ENCODE measurements at places on chromosomes 7 and 10.
A peak's percentile ranks its signal among the peaks of the same experiment; 100 is the strongest.

DNA sequence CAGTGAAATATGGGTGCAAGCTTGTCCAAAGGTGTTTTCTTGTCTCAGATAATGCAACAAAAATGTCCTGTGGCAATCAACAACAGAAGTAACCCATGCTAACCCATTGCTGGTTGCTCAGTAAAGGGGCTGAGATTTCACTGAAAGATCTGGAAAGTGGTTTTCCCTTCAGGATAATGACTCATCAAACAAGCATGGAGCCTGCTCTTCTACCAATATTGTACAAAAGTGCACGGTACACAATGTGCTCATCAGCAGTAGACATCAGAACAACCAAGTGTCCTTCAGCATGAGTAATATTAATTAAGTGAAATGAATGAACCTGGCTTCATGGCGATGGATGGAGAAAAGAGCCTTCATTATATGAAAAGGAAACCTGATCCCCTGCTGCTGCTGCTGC is 287.1 kb upstream of the NEBL start:
- DNase-seq = no peak

DNA sequence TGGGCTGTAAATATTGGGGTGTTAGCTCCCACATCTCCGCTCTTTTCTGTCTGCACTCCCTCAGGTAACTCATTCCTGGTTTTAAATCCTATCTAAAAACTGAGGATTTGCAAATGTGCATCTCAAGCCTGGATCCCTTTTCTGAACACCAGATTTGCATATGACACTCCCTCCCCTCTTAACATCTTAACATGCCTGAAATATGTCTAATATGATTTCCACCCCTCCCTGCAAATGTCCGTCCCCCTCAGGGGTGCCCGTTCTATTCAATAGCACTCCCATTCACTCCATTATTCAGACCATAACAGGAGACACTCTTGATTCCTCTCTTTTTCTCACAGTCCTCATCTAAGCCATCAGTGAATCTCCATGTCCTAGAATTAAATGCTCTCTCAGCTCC is 8.3 kb upstream of the CALD1 start:
- DNase-seq = no peak

GRCh38 chr7:12926206-12926605 is 238.8 kb downstream of the ARL4A start:
- DNase-seq = no peak

DNA sequence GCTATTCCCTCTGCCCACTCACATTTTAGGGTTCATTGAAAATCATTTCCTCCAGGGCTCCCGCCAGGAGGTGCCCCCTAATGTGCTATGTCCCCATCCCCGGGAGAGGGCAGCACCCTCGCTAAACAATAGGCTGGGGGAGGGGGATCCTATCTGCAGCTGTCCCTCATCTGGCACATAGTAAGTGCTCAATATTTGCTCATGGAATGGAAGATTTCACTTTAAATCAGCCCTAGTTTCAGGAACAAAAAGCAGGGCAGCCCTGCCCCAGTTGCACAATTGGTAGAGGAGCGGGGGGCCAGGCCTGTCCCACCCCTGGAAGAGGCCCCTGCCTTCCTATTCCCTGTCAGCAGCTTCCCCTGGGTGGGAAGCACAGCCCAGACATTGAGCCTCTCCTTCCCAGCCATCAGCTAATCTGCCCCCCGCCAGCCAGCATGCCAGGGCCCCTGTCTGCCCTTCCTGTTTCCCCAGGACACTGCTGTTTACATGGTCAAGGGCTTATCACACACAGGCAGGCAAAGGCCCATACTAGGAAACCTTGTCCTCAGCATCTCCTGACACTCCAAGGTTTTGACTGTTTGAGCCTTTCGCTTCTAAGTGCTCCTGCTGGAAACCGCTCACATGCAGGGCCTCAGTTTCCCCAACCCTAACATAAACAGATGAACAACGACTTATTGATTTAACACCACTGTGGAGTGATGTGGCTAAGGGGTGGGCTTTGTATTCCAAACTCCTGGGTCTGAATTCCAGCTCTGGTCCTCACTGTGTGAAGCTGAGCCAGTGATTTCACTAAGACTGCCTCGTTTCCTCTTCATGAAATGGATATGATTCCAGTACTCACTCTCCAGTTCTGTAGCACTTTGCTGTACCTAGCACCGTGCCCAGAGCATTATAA is 130.7 kb upstream of the ZMIZ1 start:
- DNase-seq = no peak

- no peak for DNase-seq
These were observed 55.0 kb downstream of the TRRAP start for GRCh38 chr7:98933321-98933720.

DNA sequence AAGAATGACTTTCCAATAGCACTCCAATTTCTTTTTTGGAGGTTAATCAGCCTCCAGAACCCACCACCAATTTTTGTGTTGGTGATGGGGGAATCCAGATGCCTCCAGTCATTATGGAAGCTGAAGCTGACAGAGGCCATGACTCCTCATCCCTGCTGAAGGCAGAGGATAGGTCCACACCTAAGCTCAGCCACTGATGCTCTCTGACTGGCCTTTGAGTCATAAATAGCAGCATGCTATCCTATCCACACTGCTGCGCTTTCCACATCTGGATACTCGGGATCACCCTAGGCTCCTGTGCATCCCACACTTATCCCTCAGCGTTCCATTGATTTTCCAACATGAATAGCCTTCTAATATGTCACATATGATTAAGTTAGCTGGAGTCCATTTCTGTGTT is 124.2 kb downstream of the TES start:
- no peak for DNase-seq

- no peak for DNase-seq
These were observed 2.3 kb downstream of the PPIA start for GRCh38 chr7:44798649-44799305.

GRCh38 chr7:444606-445005 is 75.0 kb downstream of the PDGFA start:
- DNase-seq = no peak

GRCh38 chr7:100126239-100126930 is 382 bp upstream of the MBLAC1 start:
- peak; percentile 77 for DNase-seq

- no peak for DNase-seq
These were observed 8.6 kb upstream of the GRID1 start for GRCh38 chr10:86375204-86375603.

- DNase-seq = no peak
These were observed 6.8 kb downstream of the SLC25A13 start for GRCh38 chr7:96315125-96315512.

GRCh38 chr7:72444026-72444776 is 32.1 kb upstream of the CALN1 start:
- no peak for DNase-seq

DNA sequence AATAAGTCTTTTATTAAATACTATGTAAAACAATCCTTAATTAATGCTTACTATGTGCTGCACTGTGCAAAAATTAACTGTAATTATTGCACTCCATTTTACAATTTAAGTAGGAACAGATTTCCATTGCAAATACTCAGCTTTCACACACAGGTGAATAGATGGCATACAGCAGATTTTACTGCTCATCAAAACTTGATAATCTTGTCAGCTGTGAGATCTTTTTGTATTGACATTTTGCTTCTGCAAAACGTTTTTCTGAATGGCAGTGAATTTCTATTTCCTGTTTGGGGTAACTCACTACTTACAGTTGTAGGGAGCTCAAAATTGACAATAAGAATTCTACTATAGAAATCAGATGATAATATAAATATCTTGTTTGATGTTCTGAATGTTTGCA is 220.0 kb upstream of the MAGI2 start:
- DNase-seq = no peak

GRCh38 chr7:95375591-95376257 is 20.5 kb downstream of the PON3 start:
- no peak for DNase-seq
